CD8-positive, alpha-beta memory T cell (primary cell): ENCODE measurements at places on chromosomes 6 and 20. TPM values are rescaled to one million over a fixed set of nuclear protein-coding genes. Genes with fewer than 3 reads are reported as not detected.

DNA sequence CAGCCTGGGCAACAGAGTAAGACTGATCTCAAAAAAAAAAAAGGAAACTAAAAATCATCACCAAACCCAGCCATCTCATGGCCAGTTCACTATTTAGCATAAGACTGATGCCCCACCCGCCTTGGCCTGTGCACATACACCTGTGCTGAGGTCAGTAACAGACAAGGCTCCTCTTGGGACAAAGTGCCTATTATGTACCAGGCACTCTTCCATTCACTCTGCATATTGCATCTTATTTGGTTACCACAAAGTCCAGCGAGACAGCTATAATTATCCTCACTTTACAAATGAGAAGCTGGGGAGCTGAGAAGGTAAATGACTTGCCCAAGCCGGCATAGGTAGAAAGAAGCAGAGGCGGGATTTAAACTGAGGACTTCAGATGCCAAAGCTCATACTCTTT, 3.8 kb downstream of the PTPRT start:
- no peaks in the 10 kb centered on the region for H3K36me3 ChIP-seq
- no peaks in the 10 kb centered on the region for H3K4me1 ChIP-seq
- no peaks in the 10 kb centered on the region for H3K27me3 ChIP-seq
- no peak overlapping the region for H3K27ac ChIP-seq
- no peak for DNase-seq
- H3K4me3 ChIP-seq, result no peak overlapping the region

GRCh38 chr6:152595499-152595898, 41.7 kb downstream of the SYNE1 start:
- DNase-seq, result no peak
- H3K27ac ChIP-seq, result no peak overlapping the region
- H3K4me1 ChIP-seq, result no peaks in the 10 kb centered on the region
- no peaks in the 10 kb centered on the region for H3K36me3 ChIP-seq
- H3K27me3 ChIP-seq, result no peaks in the 10 kb centered on the region

DNA sequence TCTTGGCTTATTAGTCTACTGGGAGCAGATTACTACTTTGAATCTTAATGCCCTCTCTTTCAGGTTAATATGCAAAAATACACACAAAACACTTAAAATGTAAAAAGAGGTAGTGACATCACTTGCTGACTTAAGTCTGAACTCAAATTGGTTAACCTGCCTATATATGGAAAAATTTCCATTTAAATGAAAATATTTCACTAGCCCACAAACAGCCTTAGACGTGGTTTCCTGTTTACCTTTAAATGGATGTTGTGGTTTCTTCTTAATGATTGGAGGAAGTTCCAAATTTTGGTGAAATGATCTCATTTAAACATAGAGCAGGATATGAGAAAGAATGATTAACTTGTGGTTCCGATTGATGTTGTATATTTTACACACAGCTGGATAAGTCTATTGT, 553.7 kb downstream of the CD109 start:
- no peaks in the 10 kb centered on the region for H3K36me3 ChIP-seq
- H3K4me1 ChIP-seq, result no peaks in the 10 kb centered on the region
- H3K27me3 ChIP-seq, result no peaks in the 10 kb centered on the region

The COL9A3 gene
- not detected for total RNA-seq

The PPP1R3G gene
- total RNA-seq, result not detected

- H3K4me1 ChIP-seq, result no peaks in the 10 kb centered on the region
- H3K4me3 ChIP-seq, result no peak overlapping the region
- no peak overlapping the region for H3K27ac ChIP-seq
- no peaks in the 10 kb centered on the region for H3K36me3 ChIP-seq
- no peak for DNase-seq
Measured at GRCh38 chr6:96940322-96940721, 15.8 kb downstream of the KLHL32 start.

DNA sequence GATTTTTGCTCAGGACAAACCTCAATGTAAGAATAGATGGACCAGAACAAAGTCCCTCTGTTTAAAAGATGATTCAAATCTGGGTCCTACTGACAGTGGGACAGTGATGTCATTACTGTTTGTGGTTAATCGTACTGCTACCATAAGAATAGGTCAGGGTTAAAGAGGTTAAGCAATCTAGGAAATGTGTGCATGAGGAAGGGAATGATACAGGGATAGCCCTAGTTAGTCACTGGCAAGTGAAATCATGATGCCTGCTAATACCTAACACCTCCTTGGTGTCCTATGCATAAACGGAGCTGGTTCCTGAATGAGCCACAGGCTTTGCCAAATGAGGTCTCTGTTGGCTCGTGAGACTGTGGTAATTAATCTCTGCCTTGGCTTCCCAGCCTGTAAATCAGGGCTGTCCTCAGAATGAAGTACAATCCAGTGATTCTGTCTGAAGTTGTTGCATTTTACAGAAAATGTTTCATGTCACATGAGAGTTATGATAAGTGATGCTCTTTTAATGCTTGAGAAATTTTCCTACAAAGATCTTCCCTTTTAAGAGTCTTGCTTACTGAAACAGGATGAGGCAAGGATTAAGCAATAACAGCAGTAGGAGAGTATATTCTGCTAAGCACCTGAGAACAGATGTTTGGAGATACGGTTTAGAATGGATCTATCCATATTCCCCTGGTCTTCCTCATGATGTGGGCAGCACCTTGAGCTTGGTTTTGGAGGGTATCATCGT, 3.8 kb downstream of the MEP1A start:
- no peaks in the 10 kb centered on the region for H3K36me3 ChIP-seq
- H3K27me3 ChIP-seq, result no peaks in the 10 kb centered on the region
- H3K27ac ChIP-seq, result no peak overlapping the region
- H3K4me1 ChIP-seq, result no peaks in the 10 kb centered on the region
- H3K4me3 ChIP-seq, result no peak overlapping the region

The WFDC5 gene
- not detected for total RNA-seq

The CST5 gene
- not detected for total RNA-seq

- H3K27me3 ChIP-seq, result no peaks in the 10 kb centered on the region
Measured at GRCh38 chr6:77666340-77666739, 13.5 kb downstream of the MEI4 start.

GRCh38 chr20:47606414-47606982, 104.8 kb downstream of the NCOA3 start:
- H3K4me3 ChIP-seq, result no peak overlapping the region
- DNase-seq, result no peak
- peak overlapping the region; percentile 55 for H3K27ac ChIP-seq
- H3K36me3 ChIP-seq, result no peaks in the 10 kb centered on the region

The CENPW gene
- 50.0 TPM for total RNA-seq

DNA sequence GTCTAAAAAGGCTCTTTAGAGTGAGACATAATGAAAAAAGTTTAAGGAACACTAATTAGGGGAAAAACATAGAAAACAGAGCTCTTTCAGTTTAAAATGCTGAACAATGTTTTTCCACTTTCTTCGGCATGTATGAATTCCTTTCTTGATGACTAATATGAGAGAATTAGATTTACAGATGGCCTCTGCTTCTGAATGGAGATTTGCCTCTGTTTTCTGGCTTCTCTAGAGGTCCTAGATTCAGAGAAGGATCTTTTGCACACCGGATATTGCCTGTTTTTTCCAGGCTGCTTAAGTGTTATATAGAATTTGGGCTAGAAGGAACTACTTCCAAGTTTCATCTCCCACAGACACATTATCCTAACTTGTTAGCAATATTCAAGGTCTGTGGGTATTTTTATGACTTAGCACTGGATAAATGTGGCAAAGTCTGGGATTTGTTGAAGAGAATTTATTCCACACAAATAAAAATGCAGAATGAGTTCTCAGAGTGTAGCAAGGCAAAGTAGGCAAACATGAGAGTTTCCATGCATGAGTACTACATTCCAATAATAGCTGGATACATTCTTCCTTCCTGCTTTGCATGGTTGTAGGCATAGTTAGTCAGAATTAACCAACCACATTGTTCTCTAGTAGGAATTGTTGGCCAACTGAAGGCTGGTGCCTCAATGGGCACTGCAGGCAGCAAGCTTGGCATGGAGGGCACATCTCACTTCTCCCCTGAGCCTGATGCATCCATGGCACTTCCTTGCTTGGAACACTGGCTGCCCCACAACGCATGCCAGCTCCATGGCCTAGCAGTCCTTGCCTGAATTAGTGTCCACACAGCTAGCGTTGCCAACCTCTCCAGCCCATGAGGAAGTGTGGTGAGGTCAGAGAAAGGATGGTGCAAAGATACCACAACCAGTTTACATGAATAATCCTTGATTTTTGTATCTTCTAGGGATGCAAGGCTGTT, 224.2 kb downstream of the CLIC5 start:
- H3K27me3 ChIP-seq, result no peaks in the 10 kb centered on the region
- no peaks in the 10 kb centered on the region for H3K36me3 ChIP-seq
- DNase-seq, result no peak
- H3K27ac ChIP-seq, result no peak overlapping the region
- H3K4me3 ChIP-seq, result no peak overlapping the region

- DNase-seq, result no peak
- no peak overlapping the region for H3K27ac ChIP-seq
- H3K27me3 ChIP-seq, result no peaks in the 10 kb centered on the region
- peaks cover 10% of the 10 kb centered on the region for H3K4me1 ChIP-seq
- H3K4me3 ChIP-seq, result no peak overlapping the region
Measured at GRCh38 chr20:20454850-20455627, 87.1 kb downstream of the INSM1 start.

DNA sequence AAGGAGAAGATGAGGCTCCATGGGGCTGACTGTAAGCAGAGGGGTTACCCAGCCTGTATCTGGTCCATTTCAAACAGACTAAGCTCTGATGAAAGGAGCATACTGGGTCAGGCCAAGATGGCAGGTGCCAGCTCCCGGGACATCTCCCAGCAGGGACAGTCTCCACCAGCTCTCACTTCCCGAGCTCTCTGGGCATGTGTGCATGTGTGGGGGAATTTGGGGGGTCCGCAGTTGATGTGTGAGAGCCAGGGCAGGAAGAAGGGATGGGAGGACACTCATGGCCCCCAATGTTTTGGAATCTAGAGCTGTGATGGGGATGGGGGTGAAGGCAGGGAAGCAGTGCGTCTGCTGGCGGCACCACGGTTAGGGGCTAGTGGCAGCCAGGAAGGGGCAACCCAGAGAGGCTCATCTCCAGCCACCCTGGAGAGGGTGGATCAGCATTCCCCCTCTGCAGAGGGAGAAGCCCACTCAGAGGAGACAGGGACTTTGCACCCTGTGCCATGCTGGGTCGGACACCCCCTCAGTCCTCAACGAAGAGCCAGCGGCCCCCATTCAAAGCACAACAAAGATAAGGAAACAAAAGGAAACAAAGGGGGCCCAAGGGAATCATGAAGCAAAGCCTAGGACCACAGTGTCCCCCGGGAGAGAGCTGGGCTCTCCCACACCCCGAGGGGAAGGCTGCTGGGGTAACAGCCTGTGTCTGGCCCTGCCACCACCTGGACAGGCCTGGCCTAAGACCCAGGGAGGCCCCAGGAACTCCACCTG, 52.4 kb downstream of the DSTN start:
- DNase-seq, result no peak
- H3K4me1 ChIP-seq, result no peaks in the 10 kb centered on the region
- H3K27ac ChIP-seq, result no peak overlapping the region
- no peak overlapping the region for H3K4me3 ChIP-seq

- H3K27ac ChIP-seq, result no peak overlapping the region
- no peaks in the 10 kb centered on the region for H3K36me3 ChIP-seq
- H3K27me3 ChIP-seq, result no peaks in the 10 kb centered on the region
- H3K4me3 ChIP-seq, result no peak overlapping the region
- H3K4me1 ChIP-seq, result no peaks in the 10 kb centered on the region
- DNase-seq, result no peak
Measured at GRCh38 chr20:19406381-19406780, 193.9 kb downstream of the SLC24A3 start.

GRCh38 chr6:37168163-37168758, 1.7 kb upstream of the PIM1 start:
- H3K4me3 ChIP-seq, result no peak overlapping the region
- H3K27me3 ChIP-seq, result no peaks in the 10 kb centered on the region
- H3K4me1 ChIP-seq, result peaks cover 17% of the 10 kb centered on the region

The CGA gene
- total RNA-seq, result not detected

DNA sequence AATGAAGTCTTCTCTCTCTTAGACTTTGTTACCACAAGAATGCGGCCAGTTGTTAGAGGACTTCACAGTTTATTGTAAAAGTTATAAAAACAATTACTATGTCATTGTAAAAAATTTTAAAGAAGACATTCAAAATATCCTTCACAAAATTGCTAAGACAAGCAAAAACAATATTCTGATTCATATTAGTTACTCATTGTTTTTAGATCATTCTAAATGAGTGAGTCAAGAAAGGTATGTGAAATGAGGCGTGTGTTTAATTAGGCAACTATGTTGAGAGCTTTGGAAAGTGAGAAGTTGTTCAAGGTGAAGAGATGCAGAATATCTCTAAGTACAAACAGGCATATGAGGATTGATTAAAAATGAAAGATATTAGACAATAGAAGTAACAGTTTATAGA, 875.3 kb downstream of the EYS start:
- H3K27ac ChIP-seq, result no peak overlapping the region
- H3K36me3 ChIP-seq, result no peaks in the 10 kb centered on the region
- no peaks in the 10 kb centered on the region for H3K27me3 ChIP-seq
- H3K4me3 ChIP-seq, result no peak overlapping the region

The AKAP12 gene
- 1.1 TPM for total RNA-seq

GRCh38 chr6:134602123-134602522, 284.2 kb upstream of the SGK1 start:
- H3K27me3 ChIP-seq, result no peaks in the 10 kb centered on the region
- no peak overlapping the region for H3K4me3 ChIP-seq
- H3K36me3 ChIP-seq, result no peaks in the 10 kb centered on the region

The ROS1 gene
- not detected for total RNA-seq

GRCh38 chr6:142903812-142904211, 41.2 kb downstream of the HIVEP2 start:
- no peaks in the 10 kb centered on the region for H3K36me3 ChIP-seq
- H3K4me3 ChIP-seq, result peak overlapping the region; percentile 10
- no peaks in the 10 kb centered on the region for H3K27me3 ChIP-seq
- DNase-seq, result peak; percentile 49
- peaks cover 77% of the 10 kb centered on the region for H3K4me1 ChIP-seq

- no peaks in the 10 kb centered on the region for H3K27me3 ChIP-seq
- no peaks in the 10 kb centered on the region for H3K36me3 ChIP-seq
- no peak for DNase-seq
- no peak overlapping the region for H3K27ac ChIP-seq
Measured at GRCh38 chr20:49989234-49990065, 6.7 kb downstream of the SNAI1 start.

GRCh38 chr20:63421094-63421692, 51.3 kb downstream of the KCNQ2 start:
- no peaks in the 10 kb centered on the region for H3K36me3 ChIP-seq
- no peak overlapping the region for H3K4me3 ChIP-seq
- H3K27me3 ChIP-seq, result no peaks in the 10 kb centered on the region
- no peak overlapping the region for H3K27ac ChIP-seq

DNA sequence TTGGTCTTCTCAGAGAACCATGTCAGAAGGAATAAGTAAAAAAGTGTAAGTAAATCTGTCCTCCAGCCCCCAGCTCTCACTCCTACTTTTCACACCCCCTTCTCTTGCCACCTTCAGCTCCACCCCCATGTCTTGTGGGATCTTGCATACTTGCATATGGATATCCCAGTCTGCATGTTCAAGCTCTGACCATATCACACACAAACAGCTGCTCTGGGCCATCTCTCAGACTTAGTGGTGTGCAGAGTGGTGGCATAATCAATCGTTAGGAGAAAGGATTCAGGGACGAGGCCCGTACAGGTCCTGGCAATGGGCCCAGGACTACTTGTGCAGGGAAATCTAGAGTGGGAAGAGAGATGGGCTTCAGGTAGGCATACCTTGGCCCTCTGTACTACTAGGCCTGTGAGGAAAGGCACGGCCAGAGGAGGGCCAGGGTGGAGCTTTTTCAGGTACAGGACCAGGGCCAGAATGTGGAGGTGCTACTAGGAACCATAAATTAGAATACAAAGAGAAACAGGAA, 112.0 kb upstream of the SGK1 start:
- no peak overlapping the region for H3K27ac ChIP-seq
- H3K4me3 ChIP-seq, result no peak overlapping the region
- H3K36me3 ChIP-seq, result no peaks in the 10 kb centered on the region
- no peaks in the 10 kb centered on the region for H3K4me1 ChIP-seq

- H3K4me1 ChIP-seq, result no peaks in the 10 kb centered on the region
- H3K4me3 ChIP-seq, result no peak overlapping the region
- H3K27ac ChIP-seq, result no peak overlapping the region
- H3K27me3 ChIP-seq, result no peaks in the 10 kb centered on the region
Measured at GRCh38 chr6:166691199-166691598, 64.1 kb upstream of the RPS6KA2 start.
